RCC 7860 (cell line): ENCODE measurements at places on chromosomes 6 and 20.

DNA sequence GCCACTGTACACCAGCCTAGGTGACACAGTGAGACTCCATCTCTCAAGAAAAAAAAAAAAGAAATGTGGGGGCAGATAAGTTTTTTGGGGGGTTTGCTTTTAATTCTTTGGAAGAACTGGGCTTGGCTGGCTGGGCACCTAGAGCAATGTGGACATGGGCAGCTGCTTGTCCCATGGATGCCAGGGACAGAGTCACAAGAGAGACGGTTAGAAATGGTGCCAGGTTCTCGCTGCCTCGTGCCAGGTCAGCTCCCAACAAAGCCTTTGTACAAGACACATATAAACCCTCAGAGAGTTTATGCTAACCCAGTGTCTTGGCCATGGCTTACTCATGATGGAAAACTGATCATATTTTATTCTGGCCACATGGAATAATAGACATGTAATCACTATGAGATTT, 76.2 kb upstream of the ESR1 start:
- no peak for DNase-seq

- no peak for DNase-seq
Measured at GRCh38 chr6:107894809-107895396, 63.1 kb downstream of the SEC63 start.

DNA sequence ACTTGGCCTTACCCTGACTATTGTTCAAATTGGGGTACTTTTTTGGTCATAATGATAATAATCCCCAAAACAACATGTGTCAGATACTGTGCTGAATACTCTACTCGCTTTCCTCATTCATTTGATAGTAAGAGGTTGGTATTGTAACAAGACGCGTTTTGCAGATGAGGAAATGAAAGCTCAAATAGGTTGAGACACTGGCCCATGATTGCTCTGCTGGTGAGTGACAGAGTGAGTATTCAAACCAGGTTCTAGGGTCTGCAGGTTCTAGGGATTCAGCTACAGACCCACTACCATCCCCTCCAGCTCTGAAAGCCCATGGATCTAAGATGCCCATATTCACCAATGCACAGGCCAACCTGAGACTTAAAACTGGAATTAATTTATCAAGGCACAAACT, 1.3 kb upstream of the ENPP4 start:
- DNase-seq, result no peak

DNA sequence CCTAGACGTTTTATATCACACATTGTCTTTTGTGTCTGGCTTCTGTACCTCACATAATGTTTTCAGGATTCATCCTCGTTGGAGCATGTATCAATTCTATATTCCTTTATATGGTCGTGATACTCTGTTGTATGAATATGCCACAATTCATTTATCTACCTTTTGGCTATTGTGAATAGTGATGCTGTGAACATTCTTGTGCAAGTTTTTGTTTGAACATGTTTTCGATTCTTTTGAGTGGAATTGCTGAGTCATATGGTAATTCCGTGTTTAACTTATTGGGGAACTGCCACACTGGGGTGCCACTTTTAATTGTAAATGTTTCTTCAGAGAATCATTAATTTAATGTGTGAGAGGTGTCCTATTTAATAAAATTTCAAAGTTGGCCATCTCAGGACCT, 101.2 kb downstream of the SLC35B3 start:
- no peak for DNase-seq

GRCh38 chr6:47129129-47129528, 87.0 kb upstream of the ADGRF1 start:
- DNase-seq, result no peak

- DNase-seq, result peak; percentile 70
Measured at GRCh38 chr20:4053071-4053919, 37.9 kb upstream of the RNF24 start.

GRCh38 chr20:44609006-44609515, 26.7 kb downstream of the PKIG start:
- no peak for DNase-seq

DNA sequence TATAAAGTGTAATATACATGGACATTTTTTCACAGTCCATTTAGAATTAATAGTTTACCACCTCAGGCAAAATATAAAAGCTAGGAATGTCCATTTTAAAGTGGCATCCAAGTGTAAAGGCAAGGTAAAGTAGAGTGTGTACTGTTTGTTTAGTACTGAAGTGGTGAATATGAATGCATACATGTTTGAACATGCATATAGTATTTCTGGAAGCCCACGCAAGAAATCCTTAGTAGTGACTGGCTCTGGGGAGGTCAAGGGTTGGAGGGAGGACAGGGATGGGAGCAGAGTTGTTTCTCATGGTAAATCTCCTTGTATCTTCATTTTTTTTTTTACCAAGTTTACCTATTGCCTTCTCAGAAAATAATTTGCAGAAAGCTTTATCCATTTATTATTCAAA, 129.2 kb downstream of the UNC5CL start:
- no peak for DNase-seq

GRCh38 chr20:24724982-24725533, 224.0 kb upstream of the CST7 start:
- no peak for DNase-seq
